ENCODE measurements at places on chromosomes 6 and 20.
A peak's percentile ranks its signal among the peaks of the same experiment; 100 is the strongest.

DNA sequence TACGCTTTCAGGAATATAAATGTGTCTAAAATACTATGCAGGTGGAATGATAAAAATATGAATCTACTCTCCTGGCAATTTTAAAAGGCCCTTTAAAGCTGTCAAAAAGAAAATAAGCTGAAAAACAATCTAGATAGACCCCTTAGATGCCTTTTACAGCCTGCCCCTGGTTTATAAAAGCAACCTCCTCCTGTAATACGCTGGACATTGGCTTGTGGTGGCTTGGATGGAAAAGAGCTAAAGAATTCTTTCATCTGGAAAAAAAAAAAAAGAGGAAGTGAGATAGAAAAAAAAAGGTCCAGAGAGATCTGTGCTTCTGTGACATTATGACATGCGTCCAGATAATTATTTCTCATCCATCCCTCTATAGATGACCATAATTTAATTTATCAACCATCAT, 115.9 kb upstream of the NRSN1 start:
- no peak for DNase-seq

DNA sequence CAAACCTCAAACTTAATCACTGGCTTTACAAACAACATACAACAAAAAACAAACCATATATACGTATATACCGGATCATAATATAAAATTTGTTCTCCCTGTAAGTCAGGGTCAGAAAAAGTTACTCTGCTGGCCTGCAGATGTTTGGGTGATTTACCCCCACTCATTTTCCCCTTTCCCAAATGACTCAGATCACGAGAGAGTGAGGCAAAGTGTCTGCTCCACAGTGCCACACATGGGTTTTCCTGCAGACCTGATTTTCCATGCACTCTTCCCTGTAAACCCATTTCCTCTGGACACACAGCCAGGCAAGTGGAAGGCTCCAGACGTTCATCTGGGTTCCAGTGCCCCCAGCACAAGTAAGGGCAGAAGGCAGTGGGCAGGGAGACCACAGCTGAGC, 23.5 kb downstream of the GFOD1 start:
- DNase-seq = no peak

- no peak for DNase-seq
Observed at GRCh38 chr20:21607971-21608725, 94.3 kb upstream of the NKX2-2 start.

DNA sequence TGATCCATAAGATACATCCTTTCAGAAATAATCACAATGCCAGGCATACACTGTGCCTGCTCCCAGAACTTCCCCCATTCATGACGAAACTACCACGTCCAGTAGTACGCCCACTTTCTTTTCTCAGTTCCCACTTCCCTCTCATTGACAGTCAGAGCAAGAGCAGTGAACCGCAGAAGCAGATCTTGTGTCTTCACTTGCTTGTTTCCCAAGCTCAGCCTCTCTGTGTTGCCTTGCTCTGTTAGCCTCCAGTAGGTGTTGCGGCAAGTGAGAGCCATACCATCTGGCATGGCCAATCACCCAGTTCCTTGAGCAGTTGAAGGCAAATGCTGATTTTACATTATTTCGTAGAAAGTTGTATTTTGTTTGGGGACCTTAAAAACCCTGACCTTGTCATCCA, 11.7 kb downstream of the UST start:
- no peak for DNase-seq

DNA sequence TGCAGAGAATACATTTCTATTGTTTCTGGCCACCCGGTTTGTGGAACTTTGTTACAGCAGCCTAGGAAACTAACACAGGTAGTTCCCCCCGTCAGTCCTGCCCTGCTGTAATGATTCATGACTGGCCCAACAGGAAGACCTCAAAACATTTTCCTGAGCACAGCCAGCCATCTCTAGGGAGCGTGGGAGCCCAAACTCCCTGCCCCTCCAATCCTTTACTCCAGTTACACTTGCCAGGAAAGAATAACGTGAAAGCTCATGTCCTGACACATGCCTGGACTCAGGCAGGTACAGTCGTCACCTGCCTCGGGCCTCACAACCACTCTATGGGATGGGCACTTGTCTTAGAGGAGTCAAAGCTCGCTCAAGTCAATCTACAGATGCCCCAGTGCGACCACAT, 8.4 kb downstream of the TXNDC5 start:
- no peak for DNase-seq

DNA sequence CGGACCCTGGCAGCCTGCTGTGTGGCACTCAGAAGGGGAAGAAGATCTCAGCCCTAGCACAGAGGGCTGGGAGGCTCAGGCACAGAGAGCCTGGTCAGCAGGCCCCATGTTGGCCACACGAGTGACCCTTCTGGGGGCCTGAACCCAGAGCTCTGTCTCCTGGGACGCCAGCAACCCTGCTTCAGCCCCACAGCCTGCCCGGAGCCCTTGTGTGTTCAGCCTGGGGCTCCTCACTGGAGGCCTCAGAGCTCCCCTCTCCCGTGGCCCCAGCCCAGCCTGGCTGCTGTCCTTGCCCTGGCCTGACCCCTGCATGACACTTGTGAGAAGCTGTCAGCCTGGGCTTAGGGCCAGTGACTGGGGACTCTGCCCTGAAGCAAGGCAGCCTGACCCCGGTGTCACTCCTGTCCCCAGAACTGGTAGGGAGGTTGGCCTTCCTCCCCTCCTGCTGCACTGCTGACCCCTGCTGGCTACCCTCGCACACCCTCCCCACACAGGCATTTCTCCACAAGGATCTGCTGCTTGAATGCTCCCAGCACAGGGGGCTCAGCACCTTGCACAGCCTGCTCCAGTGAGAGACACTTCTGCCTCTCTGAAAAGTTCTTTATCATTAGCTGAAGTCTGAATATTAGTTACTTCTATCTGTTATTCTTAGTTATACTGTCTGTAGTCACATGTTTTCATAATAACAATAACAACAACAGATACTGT, 15.4 kb upstream of the IP6K3 start:
- no peak for DNase-seq

GRCh38 chr6:152378169-152378568, 259.0 kb downstream of the SYNE1 start:
- DNase-seq = no peak

GRCh38 chr20:63370618-63371187, 9.6 kb upstream of the CHRNA4 start:
- DNase-seq = no peak

DNA sequence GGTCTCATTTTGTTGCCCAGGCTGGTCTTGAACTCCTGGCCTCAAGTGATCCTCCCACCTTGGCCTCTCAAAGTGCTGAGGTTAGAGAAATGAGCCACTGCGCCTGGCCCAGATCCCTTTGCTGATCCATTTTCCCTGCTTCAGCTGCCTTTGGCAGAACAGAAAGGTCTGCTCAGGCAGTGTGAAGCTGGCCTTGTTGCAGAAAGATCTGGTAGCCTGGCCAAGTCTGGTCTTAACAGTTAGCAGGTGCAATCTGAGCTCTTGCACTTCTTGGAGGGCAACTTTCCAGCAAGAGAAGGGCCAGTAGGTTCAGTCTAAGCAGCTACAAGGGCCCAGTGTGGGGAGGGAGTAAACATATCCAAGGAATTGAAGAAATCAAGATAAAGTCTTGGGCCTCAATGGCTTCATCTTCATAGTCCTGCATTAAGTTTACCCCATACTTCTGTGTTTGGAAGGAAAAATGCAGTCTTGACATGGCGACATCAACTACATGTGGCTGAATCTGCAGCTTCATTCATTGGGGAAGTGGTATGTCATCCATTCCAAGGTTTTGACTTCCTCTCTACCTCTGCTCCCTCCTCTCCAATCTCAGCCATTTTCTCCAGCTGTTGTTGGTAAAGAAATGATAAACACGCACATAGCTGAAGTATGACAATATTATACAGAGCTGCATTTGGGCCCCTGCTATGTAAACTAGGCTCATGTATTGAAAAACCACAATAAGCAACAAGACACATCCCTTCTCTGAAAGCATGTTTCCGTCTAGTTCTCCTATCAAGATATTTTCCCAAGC, 39.0 kb upstream of the NEDD9 start:
- no peak for DNase-seq

- peak; percentile 81 for DNase-seq
Observed at GRCh38 chr20:33299111-33299603, 16.1 kb downstream of the BPIFB1 start.

DNA sequence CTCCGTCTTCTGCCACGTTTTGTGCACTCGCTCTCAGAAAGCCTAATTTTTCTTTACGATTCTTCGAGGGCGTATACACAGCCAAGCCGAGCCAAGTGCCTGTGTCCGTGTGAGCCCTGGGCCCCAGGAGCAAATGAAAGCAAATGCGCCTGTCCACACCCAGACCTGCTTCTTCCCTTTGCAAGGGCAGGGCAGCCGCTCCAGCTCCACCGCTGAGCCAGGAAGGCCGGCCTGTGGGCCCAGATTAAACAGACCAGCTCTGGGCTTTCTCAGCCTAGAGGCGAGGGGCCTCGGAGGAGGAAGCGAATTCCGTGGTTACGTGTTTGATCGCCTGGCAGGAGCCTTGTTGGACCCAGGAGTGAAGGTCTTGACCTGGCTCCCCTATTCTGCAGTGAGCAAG, 184.6 kb downstream of the SMOC2 start:
- no peak for DNase-seq
